ENCODE measurements at places on chromosomes 11 and 22. TPM values are rescaled to one million over a fixed set of nuclear protein-coding genes. Genes with fewer than 3 reads are reported as not detected.

The ST3GAL4 gene
- polyA plus RNA-seq: 0.38 TPM

The GP1BB gene
- polyA plus RNA-seq: 2.4 TPM

The P2RY6 gene
- polyA plus RNA-seq: not detected

The MRPL40 gene
- polyA plus RNA-seq: 69.6 TPM

The C11orf86 gene
- polyA plus RNA-seq: not detected

The ARHGAP8 gene
- not detected for polyA plus RNA-seq

The SMIM38 gene
- not detected for polyA plus RNA-seq

The TIMP3 gene
- polyA plus RNA-seq: 4.4 TPM

The OR52I1 gene
- polyA plus RNA-seq: not detected

The ANGPTL5 gene
- polyA plus RNA-seq: 0.42 TPM

The APOBEC3A gene
- polyA plus RNA-seq: not detected

The RAC2 gene
- polyA plus RNA-seq: not detected

The CHCHD10 gene
- 429 TPM for polyA plus RNA-seq

The MMP13 gene
- polyA plus RNA-seq: not detected

The MDK gene
- polyA plus RNA-seq: 27.1 TPM

The OR5T2 gene
- polyA plus RNA-seq: not detected

The OR51E2 gene
- polyA plus RNA-seq: not detected

The BLID gene
- not detected for polyA plus RNA-seq

The ROBO3 gene
- 1.2 TPM for polyA plus RNA-seq

The ZP1 gene
- not detected for polyA plus RNA-seq

The PRDM10 gene
- polyA plus RNA-seq: 7.3 TPM

The NECTIN1 gene
- 8.4 TPM for polyA plus RNA-seq

The CDKN1C gene
- polyA plus RNA-seq: 6.5 TPM

The CHRDL2 gene
- not detected for polyA plus RNA-seq

The CDC42EP2 gene
- 4.2 TPM for polyA plus RNA-seq

The LRRC55 gene
- polyA plus RNA-seq: 0.07 TPM

The ELFN2 gene
- polyA plus RNA-seq: 0.19 TPM

The MYBPC3 gene
- 0.08 TPM for polyA plus RNA-seq

The TTC28 gene
- polyA plus RNA-seq: 0.20 TPM
